ENCODE measurements at places on chromosomes 13 and 19. TPM values are rescaled to one million over a fixed set of nuclear protein-coding genes. Genes with fewer than 3 reads are reported as not detected.

PGLYRP1 gene
- not detected for total RNA-seq

SPIB gene
- total RNA-seq = 0.62 TPM

MEIS3 gene
- 7.7 TPM for total RNA-seq

ANO8 gene
- 17.4 TPM for total RNA-seq

LYL1 gene
- total RNA-seq = 8.7 TPM

ZNF419 gene
- 6.1 TPM for total RNA-seq

PSG7 gene
- total RNA-seq = not detected

LRP3 gene
- total RNA-seq = 21.6 TPM

PRR20D gene
- total RNA-seq = not detected

PRMT1 gene
- 76.5 TPM for total RNA-seq

TUBGCP3 gene
- 34.7 TPM for total RNA-seq

ZSCAN4 gene
- not detected for total RNA-seq

OVOL3 gene
- total RNA-seq = not detected

TRPM4 gene
- 41.9 TPM for total RNA-seq

DACT3 gene
- 216 TPM for total RNA-seq

CEP89 gene
- total RNA-seq = 13.7 TPM

FFAR3 gene
- total RNA-seq = 0.39 TPM

SIRT6 gene
- 19.4 TPM for total RNA-seq

NOVA2 gene
- 18.2 TPM for total RNA-seq

PEG3 gene
- total RNA-seq = 10.3 TPM

IL4I1 gene
- 0.84 TPM for total RNA-seq

PRR19 gene
- total RNA-seq = 0.45 TPM

CELF5 gene
- not detected for total RNA-seq

CEACAM4 gene
- total RNA-seq = 0.84 TPM

LILRA2 gene
- 3.5 TPM for total RNA-seq

R3HDM4 gene
- 43.8 TPM for total RNA-seq

DNM2 gene
- 118 TPM for total RNA-seq

C5AR1 gene
- 38.7 TPM for total RNA-seq

PSG6 gene
- total RNA-seq = not detected

TEX26 gene
- not detected for total RNA-seq

CGB8 gene
- total RNA-seq = not detected

SLC1A6 gene
- not detected for total RNA-seq

ADM5 gene
- 0.94 TPM for total RNA-seq

PRR12 gene
- total RNA-seq = 31.3 TPM

EPSTI1 gene
- total RNA-seq = 13.6 TPM

FXYD1 gene
- 202 TPM for total RNA-seq

SYNGR4 gene
- not detected for total RNA-seq

DNAAF3 gene
- total RNA-seq = not detected

LGI4 gene
- 17.5 TPM for total RNA-seq

CARD8 gene
- 116 TPM for total RNA-seq

DACH1 gene
- 0.32 TPM for total RNA-seq

CPB2 gene
- not detected for total RNA-seq

SIGLEC8 gene
- 0.16 TPM for total RNA-seq

IGFL1 gene
- not detected for total RNA-seq

ZNF578 gene
- 3.8 TPM for total RNA-seq

SYCN gene
- not detected for total RNA-seq

FLT3LG gene
- total RNA-seq = 6.3 TPM

OSCAR gene
- 4.4 TPM for total RNA-seq

RXFP2 gene
- not detected for total RNA-seq

CYP4F8 gene
- not detected for total RNA-seq

PGLYRP2 gene
- total RNA-seq = not detected

CYP2B6 gene
- total RNA-seq = not detected

AP2S1 gene
- 98.3 TPM for total RNA-seq

ELSPBP1 gene
- not detected for total RNA-seq

All from aorta (tissue), 5 donors.